ENCODE measurements at places on chromosomes 5 and 9.

GRCh38 chr9:86846656-86847055, 100.7 kb downstream of the GAS1 start:
- no peak for DNase-seq

DNA sequence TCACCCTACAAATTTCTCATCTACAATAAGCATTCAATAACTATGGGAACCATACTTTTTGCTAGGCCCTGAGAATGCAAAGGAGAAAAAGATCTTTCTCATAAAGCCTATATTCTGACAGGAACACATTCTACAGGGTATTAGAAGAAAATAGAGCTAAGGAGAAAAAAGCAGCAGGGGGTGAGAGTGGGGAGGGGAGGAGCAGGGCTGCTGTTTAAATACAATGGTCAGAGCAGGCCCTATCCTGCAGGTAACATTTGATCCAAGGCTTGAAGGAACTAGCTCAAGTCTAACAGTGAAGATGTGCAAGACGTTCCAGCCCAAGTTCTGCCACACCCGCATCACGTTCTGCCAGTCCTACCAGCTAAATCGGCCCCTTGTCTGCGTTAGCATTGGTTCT, 89.7 kb downstream of the ELAVL2 start:
- no peak for DNase-seq

GRCh38 chr5:159186319-159186718, 23.0 kb downstream of the RNF145 start:
- DNase-seq: no peak

- DNase-seq: peak; percentile 85
Measured at GRCh38 chr9:89701221-89701798, 96.5 kb downstream of the GADD45G start.

- no peak for DNase-seq
Measured at GRCh38 chr9:20988671-20989315, 42.6 kb downstream of the HACD4 start.

- DNase-seq: no peak
Measured at GRCh38 chr9:136931611-136932130, 12.9 kb downstream of the FBXW5 start.

GRCh38 chr5:115456539-115457040, 88.0 kb downstream of the FEM1C start:
- no peak for DNase-seq

- no peak for DNase-seq
Measured at GRCh38 chr5:145824040-145824439, 11.1 kb downstream of the PRELID2 start.

Measured in activated CD8-positive, alpha-beta memory T cell treated with anti-CD3 and anti-CD28 coated beads, Interleukin-2, amount 10 ng/mL, durations not matched to agents 7 days and 5 days (primary cell).